ENCODE measurements at places on chromosomes 12 and 14.

DNA sequence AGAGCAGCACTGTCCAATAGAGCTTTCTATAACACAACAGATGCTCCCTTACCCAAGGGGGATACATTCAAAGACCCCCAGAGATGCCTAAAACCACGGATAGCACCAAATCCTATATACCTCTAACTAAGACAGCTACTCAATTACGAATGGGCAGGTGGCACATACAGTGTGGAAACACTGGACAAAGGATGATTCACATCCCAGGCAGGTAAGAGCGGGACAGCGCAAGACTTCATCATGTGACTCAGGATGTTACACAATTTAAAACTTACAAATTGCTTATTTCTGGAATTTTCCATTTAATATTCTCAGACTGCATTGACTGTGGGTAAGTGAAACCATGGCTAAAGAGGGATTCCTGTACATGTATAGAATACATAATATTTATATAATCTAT is 5.5 kb upstream of the HCFC2 start:
- no peak for DNase-seq

- DNase-seq: no peak
Measured at GRCh38 chr14:52067873-52068614, 815 bp downstream of the NID2 start.

DNA sequence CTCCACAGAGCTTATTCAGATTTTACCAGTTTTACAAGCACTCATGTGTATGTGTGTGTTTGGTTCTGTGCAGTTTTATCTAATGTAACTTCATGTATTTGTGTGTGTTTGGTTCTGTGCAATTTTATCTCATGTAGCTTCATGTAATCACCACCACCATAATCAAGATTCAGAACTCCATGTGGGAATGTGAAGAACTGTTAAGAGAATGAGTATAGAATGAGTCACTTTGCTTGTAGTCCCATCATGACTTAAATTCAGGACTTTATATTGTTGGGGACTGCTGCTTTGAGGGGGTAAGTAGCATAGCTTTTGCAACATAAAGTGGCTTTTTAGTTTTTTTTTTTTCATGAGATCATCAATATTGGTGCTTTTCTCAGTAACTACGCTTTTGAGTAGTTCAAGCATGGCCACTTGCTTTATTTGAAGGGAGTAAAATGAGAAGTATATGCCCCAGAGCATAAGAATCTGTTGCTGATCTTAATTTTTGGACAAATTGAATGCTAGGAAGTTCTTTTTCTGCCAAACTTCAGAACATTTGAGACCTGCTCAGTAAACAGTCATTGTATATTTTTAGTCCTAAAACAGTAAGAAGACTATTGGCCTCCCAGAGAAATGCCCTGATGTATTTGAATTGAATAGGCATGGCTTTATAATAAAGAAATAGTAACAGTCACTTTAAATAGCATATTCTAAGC is 28.8 kb downstream of the PROX2 start:
- no peak for DNase-seq

- DNase-seq: no peak
Measured at GRCh38 chr12:106522708-106523107, 60.1 kb upstream of the RFX4 start.

GRCh38 chr14:51547260-51547659 is 104.5 kb upstream of the FRMD6 start:
- DNase-seq: no peak

DNA sequence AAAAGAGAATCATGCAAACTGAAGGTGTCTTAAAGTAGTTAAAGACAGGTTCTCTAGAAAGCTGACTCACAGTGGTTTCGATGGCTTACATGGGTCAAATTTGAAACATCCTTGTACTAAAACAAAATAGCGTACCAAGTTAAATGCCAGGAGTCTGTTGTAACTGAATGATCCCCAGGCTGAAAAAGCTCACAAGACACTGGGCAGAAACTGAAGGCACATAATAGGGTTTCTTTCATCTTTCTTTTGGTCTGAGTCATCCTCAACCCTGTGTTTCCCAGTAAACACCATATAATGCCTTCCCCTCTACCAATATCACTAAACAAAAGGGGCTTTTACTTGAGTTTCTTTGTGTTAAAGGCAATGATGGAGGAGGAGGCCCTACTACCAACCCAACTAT is 12.8 kb downstream of the ZFYVE1 start:
- no peak for DNase-seq

DNA sequence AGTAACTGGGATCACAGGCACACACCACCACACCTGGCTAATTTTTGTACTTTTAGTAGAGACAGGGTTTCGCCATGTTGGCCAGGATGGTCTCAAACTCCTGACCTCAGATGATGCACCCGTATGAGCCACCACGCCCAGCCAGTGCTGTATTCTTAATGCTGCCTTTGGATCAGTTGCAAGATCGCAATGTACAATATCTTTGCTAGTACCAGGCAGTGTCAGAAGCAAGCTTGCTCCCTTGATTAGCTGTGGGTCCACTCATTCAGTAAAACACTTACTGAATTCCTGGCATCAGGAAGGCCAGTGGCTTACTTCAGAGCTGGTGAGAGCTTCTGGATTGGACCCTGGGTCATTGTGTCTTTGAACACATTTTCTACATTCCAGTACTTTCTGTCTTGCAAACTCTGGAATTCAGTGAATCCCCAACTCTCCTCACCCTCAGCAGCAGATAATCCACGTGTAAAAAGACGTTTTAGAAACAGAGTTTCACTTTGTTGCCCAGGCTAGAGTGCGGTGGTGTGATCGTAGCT is 1183.7 kb downstream of the AACS start:
- no peak for DNase-seq

DNA sequence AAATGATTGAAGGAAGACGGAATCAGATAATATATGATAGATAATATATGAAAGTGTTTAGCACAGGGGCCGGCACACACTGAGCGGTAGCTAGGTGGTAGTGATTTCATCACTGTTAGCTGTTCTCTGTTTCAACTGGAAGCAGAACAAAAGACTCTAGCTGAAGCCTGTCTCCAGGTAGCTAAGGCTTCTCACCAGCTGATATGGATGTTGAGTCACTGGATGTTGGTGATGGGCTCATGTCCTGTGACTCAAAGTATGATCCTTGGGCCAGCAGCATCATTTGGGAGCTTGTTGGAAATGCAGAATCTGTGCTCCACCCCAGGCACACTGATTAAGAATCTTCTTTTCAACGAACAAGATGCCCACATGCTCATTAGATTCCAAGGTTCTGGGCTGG is 21.7 kb upstream of the KCNA5 start:
- no peak for DNase-seq

GRCh38 chr14:64704143-64704742 is at the start of gene PLEKHG3:
PLEKHG3 (plus strand) TSS chr14:64704424; CDS start chr14:64727632, 23,208 bp downstream.
- DNase-seq: no peak
